ENCODE measurements at places on chromosomes 2 and 18.

GRCh38 chr2:213991453-213992108 is 419.3 kb upstream of the VWC2L start:
- no peak for DNase-seq

DNA sequence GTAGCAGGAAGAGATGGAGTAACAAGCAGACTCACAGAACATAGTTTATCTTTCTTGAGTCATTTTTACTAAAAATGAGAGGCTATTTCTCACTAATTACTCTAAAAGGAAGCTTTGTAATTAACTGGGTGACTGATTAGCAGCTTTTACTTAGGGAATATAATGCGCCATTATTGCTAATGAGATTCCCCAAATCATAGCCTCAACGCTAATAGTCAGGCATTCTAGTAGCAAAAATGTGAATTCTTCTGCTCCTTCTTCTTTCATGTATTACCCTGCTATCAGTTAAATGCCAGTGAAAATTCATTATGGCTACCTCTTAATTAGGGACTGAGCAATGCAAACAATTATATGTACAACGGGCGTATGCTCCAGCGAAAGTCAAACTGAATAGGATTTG is 349.8 kb downstream of the CDH19 start:
- no peak for DNase-seq

- no peak for DNase-seq
Observed at GRCh38 chr2:71748227-71748626, 294.9 kb downstream of the DYSF start.

- DNase-seq: no peak
Observed at GRCh38 chr2:127082974-127083373, 24.0 kb downstream of the BIN1 start.

DNA sequence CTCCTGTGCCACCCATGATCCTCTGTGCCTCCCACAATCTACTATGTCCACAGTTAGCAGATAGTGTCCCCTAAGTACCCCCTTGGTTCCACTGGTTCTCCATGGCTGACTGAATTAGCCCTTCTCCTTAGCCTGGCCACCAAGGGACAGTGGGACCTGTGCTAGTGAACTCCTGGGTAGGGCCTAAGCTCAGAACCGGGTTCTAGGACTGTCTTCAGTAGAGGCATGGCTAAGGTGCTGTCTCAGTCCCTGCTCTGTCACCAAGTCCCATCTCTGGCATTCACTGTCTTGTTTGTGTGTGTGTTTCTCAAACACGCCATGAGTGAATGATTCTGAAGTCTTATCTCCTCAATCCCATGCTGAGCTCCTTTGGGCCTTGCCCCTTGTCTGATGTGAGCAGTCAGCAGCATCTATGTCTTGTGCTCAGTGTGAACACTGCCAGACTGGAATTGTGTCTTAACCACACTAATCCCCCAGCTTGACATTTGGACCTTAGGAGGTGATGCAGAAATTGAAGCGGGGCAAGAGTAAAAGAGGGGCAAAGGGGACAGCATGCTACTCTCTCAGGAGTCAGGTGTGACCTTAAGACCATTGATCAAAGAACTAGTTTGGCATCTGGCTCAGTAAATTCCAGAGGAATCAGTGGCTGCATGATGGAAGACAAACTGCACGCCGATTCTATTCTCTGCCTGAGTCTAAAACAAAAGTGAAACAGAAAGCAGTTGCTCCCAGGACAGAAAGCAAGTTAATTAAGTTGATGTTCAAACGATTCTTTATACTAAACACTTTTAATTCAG is 190.5 kb downstream of the ALPK2 start:
- no peak for DNase-seq

GRCh38 chr18:76491473-76491775 is 3.6 kb downstream of the ZNF516 start:
- peak; percentile 40 for DNase-seq

DNA sequence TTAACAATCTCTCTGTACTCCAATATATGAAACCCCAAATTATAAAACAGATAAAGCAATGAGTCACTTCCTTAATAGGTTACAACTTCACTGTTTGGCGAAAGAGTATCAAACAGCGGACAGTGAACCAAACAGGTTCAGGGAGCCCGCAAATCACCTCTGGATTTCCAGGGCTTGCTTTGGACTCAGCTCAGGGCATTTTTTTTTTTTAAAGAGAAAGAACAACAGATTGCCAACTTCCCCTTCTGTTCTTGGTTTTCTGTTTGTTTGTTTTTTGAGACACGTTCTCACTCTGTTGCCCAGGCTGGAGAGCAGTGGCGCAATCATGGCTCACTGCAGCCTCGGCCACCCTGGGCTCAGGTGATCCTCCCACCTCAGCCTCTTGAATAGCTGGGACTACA is 52.7 kb downstream of the ABCB11 start:
- no peak for DNase-seq

DNA sequence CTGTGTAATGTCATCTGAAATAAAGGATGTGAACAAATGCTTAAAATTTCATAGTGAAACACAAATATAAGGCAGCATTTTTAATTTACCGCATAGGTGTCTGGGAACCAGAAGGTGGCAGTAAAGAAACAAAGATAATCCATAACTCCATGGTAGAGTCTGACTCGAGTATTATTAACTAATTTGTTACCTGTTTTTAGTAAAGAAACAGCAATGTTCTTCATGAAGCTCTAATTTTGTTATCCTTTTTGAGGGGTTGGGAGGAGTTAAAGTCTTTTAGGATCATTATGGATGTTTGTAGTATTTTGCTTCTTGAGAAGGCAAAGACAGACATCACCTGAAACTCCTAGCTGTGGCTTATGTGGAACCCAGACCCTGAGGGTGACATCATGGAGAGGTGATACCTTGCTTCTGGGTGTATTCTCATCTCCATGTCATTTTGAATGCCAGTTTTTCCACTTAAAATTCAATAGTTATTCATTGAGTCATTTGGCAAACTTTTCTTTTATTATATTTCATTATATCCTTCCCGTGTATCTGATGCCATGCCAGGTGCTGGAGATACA is 286.2 kb upstream of the EPAS1 start:
- DNase-seq: no peak

- no peak for DNase-seq
Observed at GRCh38 chr18:8609659-8610458, 622 bp downstream of the RAB12 start.

DNA sequence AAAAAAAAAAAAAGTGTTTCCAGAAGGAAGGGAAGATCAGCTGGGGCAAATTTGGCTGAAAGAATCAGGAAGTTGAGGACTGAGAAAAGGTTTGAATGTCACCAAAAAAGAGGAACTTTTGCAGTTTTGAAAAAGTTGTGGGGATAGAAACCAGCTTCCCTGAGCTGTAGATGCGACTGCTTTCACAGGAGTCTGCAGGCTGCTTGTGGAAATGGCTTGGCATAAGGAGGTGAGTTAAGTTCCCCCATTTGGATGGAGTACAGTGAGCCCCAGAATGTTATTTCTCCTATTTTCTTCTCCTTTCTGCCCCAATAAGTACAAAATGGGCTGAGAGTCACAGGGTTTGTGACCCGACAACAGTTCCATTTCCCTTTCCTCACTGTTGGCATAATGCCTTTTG is 16.5 kb upstream of the ME2 start:
- no peak for DNase-seq

DNA sequence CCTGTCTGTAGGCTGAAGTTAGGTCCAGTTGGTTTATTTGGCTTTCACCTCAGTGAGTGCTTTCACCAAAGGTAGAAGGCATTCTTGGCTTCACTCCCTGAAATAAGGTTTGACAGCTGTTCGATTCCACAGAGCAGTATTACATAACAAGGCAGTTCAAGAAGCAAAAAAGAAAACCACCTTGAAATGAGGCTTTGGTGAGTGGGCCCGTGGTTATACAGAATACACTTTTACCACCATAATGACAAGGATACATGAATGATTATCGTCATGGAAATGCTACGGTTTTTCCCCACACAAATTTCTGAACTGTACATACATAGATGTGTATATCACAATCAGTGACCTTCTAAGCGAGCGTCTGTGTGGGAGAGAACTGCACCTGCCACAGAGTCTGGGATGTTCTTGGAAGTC is 80.0 kb upstream of the CHRNA1 start:
- no peak for DNase-seq

DNA sequence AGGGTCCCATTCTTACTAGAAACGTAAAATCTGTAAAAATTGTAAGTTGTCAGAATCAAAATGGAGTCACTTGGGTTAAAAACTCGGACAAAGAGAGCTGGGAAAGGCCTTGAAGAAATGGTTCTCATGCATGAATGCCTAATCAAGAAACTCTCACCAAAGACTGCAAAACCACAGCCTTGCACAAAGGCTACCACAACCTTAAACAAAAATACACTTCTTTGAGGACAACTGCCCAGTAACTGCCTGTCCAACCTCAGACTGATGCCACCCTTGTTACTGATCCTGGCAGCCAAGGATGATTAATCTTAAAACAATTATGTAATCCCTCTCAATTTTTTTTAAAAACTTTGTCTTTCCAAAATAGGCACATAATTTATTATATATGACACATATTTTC is 299.3 kb downstream of the CCDC85A start:
- DNase-seq: no peak

GRCh38 chr2:149650006-149650405 is 62.4 kb upstream of the MMADHC start:
- DNase-seq: no peak

GRCh38 chr18:10089881-10090280 is 176.1 kb downstream of the VAPA start:
- DNase-seq: no peak

DNA sequence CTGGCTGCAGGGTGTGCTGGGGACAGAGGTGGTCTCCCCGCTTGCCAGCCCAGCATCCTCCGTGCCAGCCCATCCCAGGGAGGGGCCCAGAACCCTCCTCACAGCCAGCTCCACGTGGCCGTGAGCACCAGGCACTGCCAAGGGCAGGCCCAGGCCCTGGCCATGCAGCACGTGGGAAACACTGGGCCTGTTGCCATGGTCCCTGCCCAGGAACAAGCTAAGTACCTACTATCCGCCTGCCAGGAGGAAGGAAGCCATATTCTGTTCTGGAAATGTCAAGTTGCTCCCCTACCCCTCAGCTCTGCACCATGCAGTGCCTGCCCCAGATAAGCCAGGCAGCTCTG is 250.6 kb downstream of the CYP26B1 start:
- no peak for DNase-seq

DNA sequence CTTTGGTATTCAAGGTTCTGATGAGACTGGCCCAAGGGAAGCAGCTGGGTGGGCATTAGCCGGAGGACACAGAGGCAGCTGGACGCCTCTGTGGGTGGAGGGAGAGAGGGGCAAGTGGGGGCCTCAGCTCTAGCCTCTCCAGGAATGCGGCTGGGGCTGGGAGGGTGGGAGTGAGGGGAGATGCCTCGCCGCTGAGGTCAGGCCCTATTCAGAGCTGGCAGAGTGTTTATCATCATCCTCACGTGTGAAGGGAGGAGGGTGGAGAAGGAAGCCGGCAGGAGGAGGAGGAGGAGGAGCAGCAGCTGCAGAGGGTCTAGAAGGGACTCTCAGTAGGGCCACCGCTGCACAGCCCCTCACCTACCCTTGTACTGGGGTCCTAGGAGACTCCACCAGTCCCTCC is 43.1 kb downstream of the TNS1 start:
- no peak for DNase-seq

DNA sequence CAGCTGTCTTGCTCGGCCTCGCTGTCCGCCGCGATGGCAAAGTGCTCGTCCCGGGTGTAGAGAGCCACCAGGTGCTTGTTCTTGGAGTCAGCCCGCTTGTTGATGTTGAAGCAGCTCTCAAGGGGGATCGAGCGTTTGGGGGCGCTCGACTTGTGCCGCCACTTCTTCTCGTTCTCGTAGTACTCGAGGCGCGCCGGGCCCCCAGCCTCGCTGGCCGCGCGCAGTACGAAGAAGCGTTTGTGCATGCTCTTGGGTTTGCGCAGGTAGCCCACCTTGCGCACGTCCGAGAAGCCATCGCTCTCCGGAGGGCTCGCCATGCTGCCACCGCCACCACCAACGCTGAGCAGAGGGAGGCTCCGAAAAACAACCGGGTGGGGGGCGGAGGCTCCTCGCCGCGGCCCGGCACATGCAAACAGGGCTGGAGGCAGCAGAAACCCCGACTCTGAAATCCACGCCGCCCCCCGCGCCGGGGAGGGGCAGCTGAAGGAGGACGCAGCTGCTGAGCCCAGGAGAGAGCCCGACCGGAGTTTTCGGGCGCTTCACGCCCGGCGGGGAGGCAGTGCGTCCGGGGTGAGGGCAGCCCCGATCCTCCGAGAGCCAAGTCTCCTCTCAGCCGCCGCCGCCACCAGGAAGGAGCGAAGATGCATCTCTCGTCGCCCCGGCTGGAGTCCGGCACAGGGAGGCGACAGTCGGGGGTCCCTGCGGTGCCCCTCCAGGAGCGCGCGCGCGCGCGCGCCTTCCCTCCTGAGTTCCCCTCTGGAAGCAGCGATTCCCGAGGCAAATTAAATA is 1.0 kb downstream of the IRS1 start:
- peak; percentile 12 for DNase-seq

- DNase-seq: no peak
Observed at GRCh38 chr18:38576916-38577315, 1011.3 kb upstream of the CELF4 start.

Data from effector memory CD4-positive, alpha-beta T cell (primary cell).